ENCODE measurements at places on chromosomes 6 and 20. TPM values are rescaled to one million over a fixed set of nuclear protein-coding genes. Genes with fewer than 3 reads are reported as not detected.
A peak's percentile ranks its signal among the peaks of the same experiment; 100 is the strongest.

GRCh38 chr20:61705386-61706258 is 360.1 kb downstream of the TAF4 start:
- no peak for DNase-seq

- peak; percentile 58 for DNase-seq
These were observed 109.4 kb upstream of the KCNG1 start for GRCh38 chr20:51132279-51132678.

GRCh38 chr20:34907616-34908469 is 31.4 kb downstream of the ACSS2 start:
- DNase-seq: peak; percentile 68

GRCh38 chr6:20479526-20479925 is 54.7 kb upstream of the CDKAL1 start:
- DNase-seq: no peak

DNA sequence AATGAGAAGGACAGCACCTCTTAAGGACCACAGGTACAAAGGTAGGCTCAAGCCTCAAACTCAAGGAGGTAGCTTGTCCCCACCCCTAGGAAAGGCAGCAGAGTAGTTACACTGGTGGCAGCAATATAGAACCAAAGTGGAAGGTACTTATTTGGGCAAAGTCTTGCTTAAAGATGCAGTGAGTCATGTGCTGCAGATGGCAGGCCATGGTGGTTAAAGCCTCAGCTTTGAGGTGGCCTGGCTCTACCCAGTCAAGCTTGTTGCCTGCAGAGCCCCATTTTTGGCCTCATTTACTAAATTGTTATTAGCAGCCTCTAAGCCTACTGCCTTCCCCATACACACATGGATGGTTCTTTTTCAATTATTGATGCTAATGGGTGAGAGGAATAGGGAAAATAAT is 146.0 kb downstream of the ELOVL4 start:
- no peak for DNase-seq

DNA sequence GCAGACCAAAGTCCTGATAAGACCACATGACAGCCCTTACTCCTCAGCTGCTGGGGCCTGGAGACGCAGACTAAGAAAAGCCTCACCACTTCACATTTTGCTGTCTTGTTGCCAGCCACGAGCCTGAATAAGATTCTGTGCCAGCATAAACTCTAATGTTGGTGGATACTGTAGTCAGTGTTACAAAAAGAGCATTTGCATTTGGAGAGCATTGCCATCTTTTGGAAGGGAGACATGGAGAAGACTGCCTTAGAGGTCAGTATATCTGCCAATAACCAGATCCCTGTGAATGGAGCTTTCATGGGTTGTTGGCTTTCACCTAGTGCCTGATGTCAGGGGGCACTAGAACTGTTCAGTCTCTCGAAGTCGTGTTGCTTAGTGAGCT is 315.2 kb downstream of the ZFAND3 start:
- DNase-seq: no peak

GRCh38 chr6:150734235-150734634 is 131.3 kb upstream of the MTHFD1L start:
- DNase-seq: no peak

The RGS19 gene
- 5.5 TPM for total RNA-seq

The MYCT1 gene
- total RNA-seq: 2.4 TPM

The C6orf163 gene
- total RNA-seq: 14.4 TPM

The OVOL2 gene
- total RNA-seq: 28.4 TPM
